ENCODE measurements at places on chromosomes 5 and 9. TPM values are rescaled to one million over a fixed set of nuclear protein-coding genes. Genes with fewer than 3 reads are reported as not detected.

- no peak for DNase-seq
Measured at GRCh38 chr9:89191004-89191403, 12.4 kb upstream of the SHC3 start.

DNA sequence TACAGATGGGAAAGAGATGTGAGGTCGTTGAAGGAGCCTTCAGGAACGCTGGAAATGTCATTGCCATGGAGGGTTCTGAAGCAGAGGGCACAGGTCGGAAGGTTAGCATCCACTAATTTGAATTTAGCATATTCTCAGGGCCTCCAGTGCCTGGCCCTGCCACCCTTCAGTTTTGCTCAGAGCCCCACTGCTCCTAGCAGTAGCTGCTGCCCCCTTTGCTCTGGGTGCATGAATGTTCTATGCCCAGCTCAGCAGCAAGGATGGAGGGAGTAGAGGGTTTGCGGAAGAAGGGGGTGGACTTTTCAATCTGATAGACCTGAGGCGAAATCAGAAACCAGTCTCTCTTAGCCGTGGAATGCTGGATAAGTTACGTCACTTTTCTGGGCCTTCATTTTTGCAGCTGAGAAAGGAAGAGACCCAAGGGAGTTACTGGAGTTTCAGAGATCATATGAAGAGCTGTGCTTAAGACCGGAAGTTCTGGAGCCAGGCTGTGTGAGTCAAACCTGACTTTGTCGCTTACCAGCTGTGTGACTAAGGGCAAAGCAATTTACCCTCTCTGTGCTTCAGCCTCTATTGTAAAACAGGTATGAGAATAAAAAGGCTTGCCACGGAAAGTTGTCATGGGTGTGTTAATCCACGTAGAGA, 133.2 kb upstream of the PANK3 start:
- DNase-seq: no peak

GRCh38 chr9:112750764-112751055, 150 bp downstream of the SNX30 start:
- DNase-seq: no peak

GRCh38 chr5:61313960-61314681, 17.9 kb upstream of the ZSWIM6 start:
- no peak for DNase-seq

NOP16 gene
- 17.8 TPM for total RNA-seq

EFNA5 gene
- total RNA-seq: 6.8 TPM

RRAGA gene
- total RNA-seq: 65.2 TPM

BAAT gene
- total RNA-seq: not detected
